ENCODE measurements at places on chromosomes 7 and 10.

GRCh38 chr10:109902992-109903947 is 20.0 kb downstream of the XPNPEP1 start:
- DNase-seq = no peak

- no peak for DNase-seq
These were observed 34.1 kb downstream of the PTPRE start for GRCh38 chr10:127940866-127941640.

- DNase-seq = no peak
These were observed 79.9 kb downstream of the HIP1 start for GRCh38 chr7:75658802-75659201.

DNA sequence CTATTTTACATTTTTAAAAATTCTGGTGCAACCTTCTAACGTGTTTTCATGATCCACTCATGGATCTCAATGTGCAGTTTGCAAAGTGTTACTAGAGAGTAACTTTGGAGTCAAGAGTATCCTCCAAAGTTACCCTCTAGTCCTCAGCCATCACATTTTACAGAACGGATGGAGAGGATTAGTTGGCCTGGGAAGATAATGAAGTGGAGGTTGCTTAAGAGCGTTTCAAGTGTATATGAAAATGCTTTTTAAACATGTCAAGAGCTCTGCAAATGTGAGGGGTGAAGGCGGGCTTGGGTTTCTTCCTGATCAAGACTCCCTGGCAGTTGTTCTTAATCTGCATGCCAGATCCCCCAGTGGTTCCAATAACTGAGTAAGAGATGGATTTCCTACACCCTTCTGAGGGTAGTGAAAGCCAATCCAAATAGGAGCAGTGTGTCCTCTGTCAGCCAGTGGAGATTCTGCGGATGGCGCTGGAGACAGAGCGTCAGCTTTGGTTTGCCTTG is 299.4 kb upstream of the NPVF start:
- no peak for DNase-seq
